ENCODE measurements at places on chromosomes 7 and 10.

DNA sequence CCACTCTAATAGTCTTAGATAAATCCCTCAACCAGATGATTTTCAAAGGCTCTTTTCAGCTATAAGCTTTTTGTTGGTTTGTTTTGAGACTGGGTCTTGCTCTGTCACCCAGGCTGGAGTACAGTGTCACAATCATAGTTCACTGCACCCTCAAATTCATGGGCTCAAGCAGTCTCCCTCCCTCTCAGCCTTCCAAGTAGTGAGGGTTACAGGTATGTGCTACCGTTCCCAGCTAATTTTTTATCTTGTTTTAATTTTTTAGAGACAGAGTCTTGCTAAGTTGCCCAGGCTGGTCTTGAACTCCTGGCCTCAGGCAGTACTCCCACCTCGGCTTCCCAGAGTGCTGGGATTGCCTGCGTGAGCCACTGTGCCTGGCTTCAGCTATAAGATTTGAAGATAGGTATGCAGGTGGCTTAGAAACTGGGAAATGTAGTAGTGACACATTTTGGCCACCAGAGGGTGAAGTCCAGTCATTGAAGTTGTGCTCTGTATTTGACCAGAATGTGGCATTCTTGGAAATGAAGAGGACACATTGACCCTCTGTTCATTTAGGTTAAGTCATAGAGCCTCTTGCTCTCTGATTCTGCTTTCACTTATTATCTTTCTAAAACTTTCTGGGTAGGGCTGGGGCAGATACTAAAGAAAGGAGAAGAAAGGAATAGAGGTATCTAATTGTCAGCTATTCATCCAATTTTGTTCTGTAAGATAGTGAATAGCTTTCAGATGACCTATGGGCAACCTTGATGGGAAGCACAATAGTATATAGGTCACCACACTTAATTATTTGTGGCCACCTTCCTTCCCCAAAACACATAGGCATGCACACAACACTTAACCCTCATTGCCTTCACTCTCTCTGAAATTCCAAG lies 36.0 kb downstream of the R3HCC1L start:
- DNase-seq: no peak

DNA sequence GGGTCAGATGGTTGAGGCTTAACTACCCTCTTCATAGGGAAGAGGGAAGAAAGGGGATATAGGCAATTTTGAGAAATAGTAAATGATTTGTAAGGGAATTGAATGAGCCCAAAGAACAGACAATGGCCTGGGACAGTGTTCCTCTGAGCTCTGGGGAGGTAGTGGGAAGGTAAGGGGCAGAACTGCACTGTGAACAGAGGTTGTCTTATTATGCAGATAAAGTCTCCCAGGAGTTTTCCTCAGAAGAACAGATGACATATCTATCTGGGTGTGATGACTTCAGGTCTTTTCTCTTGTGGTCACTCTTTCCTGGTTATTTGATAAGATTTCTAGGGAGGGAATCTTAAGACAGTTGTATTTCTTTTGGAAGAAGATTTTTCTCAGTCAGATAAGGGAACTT lies 296.1 kb downstream of the ZEB1 start:
- no peak for DNase-seq

- DNase-seq: no peak
Observed at GRCh38 chr10:63600540-63600939, 79.3 kb downstream of the REEP3 start.

GRCh38 chr7:132934017-132934416 lies 147.9 kb downstream of the CHCHD3 start:
- no peak for DNase-seq

GRCh38 chr10:24929904-24930303 lies 22.5 kb downstream of the PRTFDC1 start:
- DNase-seq: no peak

DNA sequence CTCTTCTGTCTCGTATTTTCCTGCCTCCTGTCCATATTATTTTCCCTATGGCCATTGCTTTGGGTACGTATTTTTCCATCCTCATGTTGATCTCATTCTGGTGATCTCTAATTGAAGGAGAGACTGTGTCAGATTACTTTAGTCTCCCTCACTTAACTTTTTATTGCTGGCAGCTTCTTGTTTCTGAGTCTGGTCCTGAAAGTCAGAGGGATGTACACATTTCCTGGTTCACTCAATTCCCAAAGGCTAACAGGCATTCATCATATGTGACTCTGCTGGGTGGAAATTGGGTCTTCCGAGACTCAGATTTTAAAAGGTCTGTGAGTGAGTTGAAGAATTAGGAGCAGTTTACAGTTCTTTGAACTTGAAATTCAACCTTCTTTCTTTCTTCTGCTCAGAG lies 10.9 kb downstream of the UMAD1 start:
- DNase-seq: no peak

GRCh38 chr7:129773328-129773731 lies 161.8 kb downstream of the NRF1 start:
- DNase-seq: no peak

GRCh38 chr10:124878457-124878739 lies 63.5 kb upstream of the ZRANB1 start:
- DNase-seq: no peak

DNA sequence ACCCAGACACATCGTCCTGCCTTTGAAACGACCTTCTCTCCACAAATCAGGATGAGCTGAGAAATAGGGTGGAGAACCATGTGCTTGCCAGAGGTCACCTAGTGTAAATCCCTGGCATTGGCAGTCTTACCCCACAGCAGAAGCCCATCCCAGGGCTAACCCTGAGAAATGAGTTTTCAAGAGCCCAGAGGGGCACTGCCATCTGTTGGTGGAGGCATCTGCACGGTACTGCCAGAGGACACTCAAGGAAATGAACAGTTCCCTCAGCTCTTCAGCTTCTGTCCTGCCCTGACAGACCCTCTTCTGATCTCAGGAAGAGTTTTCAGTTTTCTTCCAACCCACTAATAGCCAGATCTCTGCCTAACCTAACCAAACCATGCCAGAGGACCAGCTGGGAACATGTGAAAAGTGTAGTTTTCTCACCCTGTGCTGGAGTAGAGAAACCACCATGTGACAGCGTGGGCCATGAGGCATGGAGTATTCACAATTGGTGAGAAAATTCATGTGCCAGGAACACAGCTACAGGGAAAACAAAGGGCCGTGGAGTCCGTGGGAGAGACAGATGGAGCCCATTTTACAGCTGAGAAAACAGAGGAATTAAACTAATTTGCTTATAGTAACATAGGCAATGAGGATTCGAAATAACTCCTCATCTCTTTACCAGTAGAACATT lies 37.7 kb upstream of the ITPRID1 start:
- no peak for DNase-seq

DNA sequence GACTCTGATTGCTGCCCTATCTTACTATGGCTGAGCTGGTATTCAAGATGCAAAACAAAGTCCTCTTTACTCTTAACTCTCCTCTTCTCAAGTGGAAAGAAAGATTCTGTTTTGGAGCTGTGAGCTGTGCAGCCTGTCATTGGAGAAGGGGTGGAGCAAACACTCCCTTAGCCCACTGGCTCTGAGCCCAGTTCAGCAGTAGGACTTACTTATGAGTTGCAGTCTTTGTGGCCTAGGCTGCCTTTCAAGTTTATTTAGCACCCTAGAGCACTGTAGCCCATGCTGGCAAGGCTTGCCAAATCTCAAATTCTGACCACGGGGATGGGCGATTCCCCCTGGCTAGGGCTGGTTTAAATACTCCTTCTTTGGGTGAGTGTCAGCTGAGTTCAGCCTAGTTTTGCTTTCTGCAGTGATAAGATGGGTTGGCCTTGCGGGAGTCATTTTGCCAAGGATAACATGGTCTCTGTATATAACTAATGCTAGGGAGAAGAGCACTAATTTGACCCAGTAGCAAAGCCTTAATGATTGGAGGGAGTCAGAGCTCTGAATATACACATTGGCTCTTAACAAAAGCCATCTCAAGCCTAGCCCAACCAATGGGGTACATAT lies 110.2 kb downstream of the MYO3A start:
- DNase-seq: peak; percentile 3

- no peak for DNase-seq
Observed at GRCh38 chr10:131630772-131631258, 270.0 kb upstream of the PPP2R2D start.

DNA sequence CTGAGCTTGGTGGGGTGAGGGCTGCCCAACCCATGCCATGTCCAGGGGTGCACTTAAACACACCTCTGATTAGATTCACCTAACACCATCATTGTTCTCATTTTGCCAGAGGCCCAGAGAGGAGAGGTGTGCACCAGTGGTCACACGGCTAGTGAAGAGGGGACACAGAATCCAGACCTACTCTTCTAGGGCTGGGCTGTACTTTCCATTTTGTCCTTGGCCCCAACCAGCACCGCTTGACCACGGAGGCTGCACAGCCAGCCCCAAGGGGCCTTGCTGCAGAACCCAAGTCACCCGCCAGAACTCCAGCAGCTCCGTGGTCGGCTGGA lies 246 bp upstream of the WDFY4 start:
- DNase-seq: no peak

DNA sequence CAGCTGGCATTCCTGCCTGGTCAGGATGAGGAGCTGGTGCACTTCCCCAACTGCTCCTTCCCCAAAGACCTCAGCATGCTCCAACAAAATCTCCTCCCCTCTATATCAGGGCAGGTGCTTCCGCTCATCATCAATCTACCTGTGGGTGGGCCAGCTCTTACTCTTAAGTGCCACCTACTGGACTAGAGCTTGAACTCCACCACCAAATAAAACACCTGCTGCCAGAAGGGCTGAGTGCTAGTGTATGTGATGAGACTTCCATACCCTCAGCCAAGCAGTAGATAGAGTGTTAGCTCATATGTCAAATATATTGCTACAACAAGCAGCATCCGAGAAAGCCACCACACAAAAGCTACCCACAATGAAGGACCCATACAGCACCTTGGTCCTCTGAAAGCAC lies 264.3 kb downstream of the RNLS start:
- no peak for DNase-seq

DNA sequence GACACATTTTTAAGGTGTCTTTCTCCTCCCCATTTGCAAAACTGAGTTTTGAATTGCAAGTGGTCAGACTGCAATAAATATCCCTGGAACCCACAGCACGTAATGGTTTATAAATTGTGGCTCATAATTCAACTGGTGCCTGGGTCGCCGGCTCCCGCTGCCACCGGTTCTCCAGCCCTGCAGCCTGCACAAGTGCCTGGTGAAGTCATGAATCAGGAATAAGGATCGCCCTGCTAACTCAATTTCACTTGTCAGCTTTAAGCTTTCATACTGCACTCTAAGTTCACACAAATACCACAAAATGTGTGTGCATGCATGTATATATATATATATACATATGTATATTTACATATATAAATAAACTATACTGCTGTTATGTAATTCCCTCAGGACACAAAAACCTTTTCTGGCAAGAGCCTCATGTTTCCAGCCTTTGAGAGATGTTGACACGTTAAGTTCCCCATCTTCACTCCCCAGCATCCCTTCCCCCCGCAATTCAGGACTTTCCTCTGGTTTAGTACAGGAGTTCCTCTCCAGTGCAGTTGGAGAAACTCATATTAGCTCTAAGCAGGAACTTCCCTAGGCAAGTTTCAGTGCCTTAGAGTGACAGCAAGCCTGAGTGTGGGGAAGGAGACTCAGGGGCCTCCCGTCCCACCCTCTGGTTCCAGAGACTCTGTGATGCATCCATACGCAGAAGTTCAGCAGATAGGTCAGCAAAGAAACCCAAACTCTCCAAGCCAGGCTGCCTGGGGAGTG lies 129.2 kb upstream of the UNC5B start:
- no peak for DNase-seq

- no peak for DNase-seq
Observed at GRCh38 chr7:139726485-139726869, 51.3 kb downstream of the HIPK2 start.

DNA sequence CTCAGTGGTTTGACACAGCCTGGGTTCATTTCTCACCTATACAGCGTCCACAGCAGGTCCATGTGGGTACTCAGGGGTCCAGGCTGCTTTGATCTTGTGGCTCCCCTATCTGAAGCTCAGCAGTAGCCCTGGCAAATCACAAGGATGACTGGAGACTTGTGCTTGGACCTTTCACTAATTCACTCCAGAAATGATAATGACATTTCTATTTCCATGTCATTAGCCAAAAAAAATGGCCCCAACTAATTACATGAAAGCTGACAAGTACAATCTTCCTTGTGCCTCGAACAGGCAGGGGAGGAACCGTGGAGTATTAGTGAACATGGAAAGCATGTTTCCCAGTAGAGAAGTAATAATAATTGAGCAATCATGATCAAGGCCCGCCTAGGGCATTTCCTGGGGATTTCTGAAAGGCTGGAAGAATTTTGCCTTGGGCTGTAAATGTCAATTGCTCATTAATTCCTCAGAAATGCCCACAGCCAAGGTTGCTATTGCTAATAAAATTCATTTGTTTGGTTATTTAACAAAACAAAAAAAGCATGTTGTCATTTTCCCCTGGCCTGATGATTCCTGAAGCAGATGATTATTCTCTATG lies 586.1 kb downstream of the SDK1 start:
- no peak for DNase-seq

GRCh38 chr7:103765901-103766300 lies 223.6 kb downstream of the RELN start:
- DNase-seq: no peak

DNA sequence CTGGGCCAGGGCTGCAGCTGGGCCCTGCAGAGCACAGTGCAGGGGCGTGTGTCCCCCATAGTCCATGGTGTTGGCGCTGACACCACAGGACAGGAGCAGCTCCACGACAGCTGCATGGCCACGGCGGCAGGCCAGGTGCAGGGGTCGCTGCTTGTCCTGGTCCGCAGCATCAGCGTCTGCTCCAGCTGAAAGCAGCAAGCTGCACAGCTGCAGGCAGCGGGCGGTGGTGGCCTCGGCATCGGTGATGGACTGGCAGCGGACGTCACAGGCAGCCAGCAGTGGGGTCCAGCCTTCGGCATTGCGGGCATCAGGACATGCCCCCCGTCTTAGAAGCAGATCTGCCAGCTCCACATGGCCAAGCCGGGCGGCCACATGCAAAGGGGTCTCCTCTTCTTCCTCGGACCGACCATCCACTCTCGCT lies 6.0 kb downstream of the ASB10 start:
- no peak for DNase-seq

- DNase-seq: no peak
Observed at GRCh38 chr7:120925392-120925791, 25.2 kb upstream of the ING3 start.

GRCh38 chr7:115410434-115410820 lies 488.5 kb downstream of the MDFIC start:
- DNase-seq: no peak

DNA sequence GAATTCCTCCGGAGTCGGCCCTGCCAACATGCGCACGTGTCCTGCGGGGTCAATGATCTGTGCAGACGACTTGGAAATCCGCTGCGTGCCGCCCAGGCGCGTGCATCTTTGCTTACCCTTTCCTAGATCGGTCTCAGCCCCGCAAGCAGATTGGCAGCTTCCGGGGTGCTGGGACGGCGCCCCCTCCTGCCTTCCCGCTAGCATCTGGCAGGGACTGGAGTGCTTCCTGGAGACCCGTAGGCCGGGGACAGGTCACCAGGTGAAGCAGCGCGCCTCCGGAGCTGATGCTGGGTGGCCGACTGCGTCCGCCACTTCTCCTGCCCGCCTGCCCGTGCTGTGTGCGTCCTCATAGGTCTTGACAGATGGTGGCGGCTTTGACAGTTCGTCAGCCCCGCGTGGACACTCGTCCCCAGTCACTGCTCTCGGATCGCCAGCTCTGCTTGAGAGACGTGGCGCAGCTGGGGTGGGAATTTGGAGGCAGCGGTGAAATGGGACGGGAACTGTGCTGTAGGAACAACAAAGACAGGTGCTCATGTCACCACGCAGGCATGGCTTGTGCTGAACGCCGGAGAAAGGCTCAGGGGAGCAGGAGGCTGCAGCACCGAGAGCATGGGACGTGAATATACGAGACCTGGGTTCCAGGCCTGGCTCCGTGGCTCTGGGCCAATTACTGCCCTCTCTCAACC lies 21.9 kb upstream of the KCNK18 start:
- no peak for DNase-seq

Measured in NCI-H2107 (cell line).